ENCODE measurements at places on chromosomes 6 and 20.
A peak's percentile ranks its signal among the peaks of the same experiment; 100 is the strongest.

- DNase-seq: no peak
Measured at GRCh38 chr6:131067521-131067920, 4.5 kb upstream of the EPB41L2 start.

- peak; percentile 75 for DNase-seq
Measured at GRCh38 chr6:135182071-135183001, 1.2 kb downstream of the MYB start.

GRCh38 chr6:144639654-144640053 is 354.5 kb downstream of the UTRN start:
- DNase-seq: no peak

GRCh38 chr6:102216232-102216631 is 822.7 kb downstream of the GRIK2 start:
- no peak for DNase-seq

DNA sequence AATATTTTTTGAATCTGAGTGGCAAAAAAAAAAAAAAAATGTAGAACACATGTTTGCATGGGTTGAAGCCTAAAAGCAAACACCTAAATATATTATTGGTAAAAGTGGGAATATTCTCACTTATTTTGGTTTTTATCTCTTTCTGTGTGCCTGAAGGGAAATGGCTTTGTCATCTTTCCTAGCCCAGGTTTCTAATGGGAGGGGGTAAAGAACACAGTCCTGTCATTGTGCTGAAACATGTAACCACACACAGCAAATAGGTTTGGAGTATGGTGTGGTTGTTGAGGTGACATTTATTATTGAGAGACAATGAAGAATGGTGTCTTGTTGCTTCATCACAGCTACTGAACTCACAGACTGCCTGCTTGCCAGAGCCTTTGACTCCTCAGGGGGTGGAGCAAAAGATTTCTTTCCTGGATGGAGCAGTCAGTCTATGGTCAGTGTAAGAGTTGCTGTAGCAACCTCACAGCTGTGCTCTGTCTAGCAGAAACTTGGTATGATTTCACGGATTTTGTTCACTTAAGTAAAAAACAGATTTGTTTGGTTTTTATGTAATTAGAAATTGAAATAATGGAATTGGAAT is 70.2 kb downstream of the CEP57L1 start:
- DNase-seq: no peak

DNA sequence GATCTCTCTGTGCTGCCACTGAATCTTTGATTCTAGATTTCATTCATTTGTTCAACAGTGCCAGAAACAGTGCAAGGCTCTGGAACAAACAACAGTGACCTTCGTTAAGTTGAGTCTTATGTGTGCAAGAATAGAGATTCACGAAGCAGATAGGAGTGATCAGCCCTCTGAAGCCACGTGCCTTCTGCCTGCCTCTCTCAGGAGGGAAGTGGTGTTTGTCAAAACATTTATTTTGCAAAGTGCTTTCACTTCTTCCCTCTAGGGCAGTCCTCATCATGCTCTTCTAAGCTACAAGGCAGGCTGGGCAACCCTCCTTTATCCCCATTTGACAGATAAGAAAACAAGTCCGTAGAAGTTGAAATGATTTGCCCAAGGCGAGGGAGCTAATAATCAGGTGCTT is 204.3 kb downstream of the TFAP2C start:
- no peak for DNase-seq

DNA sequence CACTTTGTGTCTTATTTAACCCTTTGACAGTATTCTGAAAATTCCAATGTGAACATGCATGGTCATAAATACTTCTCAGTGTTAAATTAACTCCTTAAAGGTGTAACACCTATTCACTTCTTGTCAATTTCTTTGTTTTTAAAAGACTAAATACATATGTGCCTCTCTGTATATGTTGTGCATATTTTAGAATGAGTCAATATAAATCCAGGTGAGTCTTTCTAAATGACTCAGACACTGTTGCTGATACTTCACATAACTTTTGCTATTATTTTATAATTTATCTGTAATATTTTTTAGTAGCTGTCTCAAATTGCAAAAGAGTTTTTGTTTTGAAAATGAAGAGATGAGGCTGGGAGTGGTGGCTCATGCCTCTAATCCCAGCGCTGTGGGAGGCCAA is 36.0 kb downstream of the TIAM2 start:
- DNase-seq: no peak

GRCh38 chr20:25017257-25017803 is 24.8 kb upstream of the APMAP start:
- no peak for DNase-seq

DNA sequence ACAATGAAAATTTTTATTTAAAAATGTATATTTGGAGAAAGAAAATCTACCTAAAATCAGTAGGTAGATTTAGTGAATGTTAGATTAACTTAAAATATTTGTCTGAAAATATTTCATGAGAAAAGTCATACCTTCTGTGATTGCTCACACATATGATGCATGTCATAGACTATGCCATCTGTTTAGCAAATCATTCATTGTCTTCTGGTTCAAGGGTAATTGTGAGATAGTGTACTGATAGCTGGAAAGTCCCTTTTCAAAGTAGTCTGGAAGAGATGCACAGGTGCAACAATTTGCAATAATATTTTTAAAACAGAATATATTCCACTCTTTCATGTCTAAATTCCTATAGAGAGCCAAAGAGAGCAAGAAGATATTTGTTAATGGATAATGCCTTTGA is 21.0 kb upstream of the RNF217 start:
- DNase-seq: no peak

- DNase-seq: peak; percentile 81
Measured at GRCh38 chr6:142943711-142944123, 1.3 kb downstream of the HIVEP2 start.

DNA sequence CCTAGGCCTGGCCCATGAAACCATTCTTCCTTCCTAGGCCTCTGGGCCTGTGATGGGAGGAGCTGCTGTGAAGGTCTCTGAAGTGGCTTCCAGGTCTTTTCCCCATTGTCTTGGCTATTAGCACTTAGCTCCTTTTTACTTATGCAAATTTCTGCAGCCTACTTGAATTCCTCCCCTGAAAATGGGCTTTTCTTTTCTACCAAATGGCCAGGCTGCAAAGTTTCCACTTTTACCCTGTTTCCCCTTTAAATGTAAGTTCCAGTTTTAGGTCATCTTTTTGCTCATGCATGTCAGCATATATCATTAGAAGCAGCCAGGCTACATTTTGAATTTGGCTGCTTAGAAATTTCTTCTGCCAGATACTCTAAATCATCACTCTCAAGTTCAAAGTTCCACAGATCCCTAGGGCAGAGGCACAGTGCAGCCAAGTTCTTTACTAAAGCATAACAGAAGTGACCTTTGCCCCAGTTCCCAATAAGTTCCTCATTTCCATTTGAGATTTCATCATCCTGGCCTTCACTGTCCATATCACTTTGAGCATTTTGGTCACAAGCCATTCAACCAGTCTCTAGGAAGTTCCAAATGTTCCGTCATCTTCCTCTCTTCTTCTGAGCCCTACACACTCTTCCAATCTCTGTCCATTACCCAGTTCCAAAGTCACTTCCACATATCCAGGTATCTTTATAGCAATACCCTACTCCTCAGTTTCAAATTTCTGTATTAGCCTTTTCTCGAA is 71.9 kb downstream of the TBC1D7 start:
- no peak for DNase-seq

- DNase-seq: no peak
Measured at GRCh38 chr6:134272374-134272773, 45.5 kb downstream of the SGK1 start.

- DNase-seq: no peak
Measured at GRCh38 chr6:33957892-33958525, 154.2 kb upstream of the MLN start.

GRCh38 chr20:60921022-60921622 is 330.9 kb upstream of the CDH4 start:
- peak; percentile 17 for DNase-seq

DNA sequence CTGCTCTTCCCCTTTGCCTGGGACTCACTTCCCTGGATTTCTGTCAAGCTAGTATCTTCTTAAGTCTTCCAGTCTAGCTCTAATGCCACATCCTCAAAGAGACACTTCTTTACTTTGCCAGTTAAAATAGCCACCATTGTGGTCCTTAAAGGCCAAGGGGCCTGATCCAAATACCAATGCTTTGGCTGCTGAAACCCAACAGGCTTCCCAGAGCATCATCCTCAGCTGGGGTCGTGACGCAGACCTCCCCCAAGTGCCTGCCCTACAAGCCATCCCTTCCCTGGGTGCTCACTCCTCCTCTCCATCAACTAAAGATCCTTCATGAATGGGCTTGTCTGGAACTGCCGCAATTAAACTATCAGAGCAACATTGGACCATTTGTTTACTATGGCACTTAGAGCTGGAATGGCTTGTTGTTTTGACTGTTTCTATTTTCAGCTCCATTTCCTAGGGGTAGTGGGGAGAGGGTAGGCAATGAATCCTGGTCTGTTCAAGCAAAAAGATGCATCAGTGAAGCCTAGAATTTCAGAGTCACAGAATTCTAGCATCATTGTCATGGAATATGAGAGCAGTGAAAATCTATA is 79.6 kb upstream of the SIRPA start:
- no peak for DNase-seq

DNA sequence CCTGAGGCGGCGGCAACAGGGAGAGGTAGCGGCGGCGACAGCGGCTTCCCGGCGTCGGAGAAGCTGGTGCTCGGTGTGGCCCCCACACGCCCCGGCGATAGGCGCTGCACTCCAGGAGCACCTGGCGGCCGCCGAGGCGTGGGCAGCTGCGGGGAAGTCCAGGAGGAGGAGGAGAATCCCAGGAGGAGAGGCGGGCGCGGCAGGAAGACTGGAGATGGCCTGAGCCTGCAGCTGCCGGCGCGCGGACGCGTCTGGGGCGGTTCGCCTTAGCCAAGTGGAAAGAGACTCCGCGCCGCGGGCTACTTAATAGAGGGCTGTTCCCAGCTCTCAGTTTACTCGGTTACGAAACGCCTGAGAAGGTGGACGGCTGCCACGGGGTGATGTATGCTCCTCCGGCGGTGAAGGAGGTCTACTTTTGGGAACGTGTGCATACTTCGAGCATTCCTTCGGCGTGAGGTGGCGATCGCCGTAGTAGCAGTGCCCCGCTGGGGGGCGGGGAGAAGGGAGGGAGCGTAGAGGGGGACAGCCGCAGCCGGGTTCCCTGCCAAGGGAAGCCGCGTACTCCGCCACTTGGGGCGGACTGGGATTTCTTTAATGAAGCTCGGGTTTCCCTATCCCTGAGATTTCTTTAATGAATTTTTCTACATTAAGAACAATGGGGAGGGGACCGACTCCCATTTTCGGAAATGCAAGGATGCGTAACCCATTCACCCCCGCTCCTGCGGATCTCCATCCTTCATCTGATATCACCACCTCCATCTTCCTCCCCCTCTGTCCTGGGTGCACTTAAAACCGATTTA is at the start of gene COL12A1:
TSS of gene COL12A1 (minus strand) at position 278 of the 800 bp plus-strand sequence. CDS start 3,261 bp downstream, outside the sequence.
- no peak for DNase-seq

DNA sequence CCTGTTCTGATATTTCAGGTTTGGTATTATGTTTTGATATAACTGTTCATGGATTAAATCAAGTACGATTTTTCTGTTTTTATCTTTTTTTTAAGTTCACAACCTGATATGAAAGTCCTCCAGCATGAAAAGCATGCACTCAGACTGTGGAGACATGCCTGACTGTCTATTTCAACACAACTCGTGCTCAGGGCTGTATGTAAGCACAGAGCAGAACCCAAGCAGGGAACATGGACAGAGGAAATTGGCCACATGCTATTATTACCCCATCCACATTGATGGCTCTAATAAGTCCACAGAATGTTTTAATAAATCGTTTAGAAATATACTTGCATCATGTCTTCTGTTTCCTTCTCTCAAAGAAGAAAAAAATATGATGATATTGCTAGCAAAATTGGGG is 730.4 kb downstream of the C6orf118 start:
- DNase-seq: no peak

DNA sequence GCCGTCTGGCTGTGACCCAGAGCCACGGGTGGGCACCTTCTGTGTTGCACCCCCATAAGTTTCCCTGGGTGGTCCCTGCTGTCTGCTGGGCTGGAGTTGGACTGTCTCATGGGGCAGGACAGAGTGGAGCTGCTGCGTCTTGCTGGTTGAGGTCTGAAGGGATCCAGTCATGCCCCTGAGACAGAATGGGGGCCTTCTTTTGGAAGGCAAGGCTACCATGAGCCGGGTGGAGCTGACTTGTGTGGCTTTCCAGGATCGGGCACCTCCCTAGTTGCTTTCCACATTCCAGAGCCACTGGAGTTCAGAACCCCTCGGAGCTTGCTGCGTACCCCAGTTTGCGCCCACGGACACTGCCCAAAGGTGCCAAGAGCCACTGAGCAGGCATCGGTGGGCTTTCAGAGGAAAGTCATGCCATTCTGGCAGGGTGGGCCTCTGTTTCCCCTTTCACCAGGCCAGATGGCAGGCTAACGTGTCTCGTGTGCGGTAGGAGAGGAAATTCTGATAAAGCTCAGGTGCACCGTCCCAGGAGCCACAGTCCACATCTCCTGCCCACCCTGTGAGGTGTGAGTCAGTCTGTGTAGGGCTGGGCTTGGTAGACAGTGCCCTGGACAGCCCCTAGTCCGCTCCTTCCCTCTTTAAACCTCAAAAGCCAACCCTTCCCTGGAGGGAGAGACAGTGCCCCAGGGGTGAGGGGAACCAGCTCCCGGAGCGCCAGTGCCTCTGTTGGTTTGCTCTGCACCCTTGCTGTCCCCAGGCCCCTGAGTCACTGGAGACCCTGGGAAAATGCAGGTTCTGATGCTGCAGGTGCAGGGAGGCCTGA is 125.3 kb downstream of the SYCP2 start:
- DNase-seq: no peak

- no peak for DNase-seq
Measured at GRCh38 chr6:88619951-88620350, 343.5 kb downstream of the RNGTT start.

DNA sequence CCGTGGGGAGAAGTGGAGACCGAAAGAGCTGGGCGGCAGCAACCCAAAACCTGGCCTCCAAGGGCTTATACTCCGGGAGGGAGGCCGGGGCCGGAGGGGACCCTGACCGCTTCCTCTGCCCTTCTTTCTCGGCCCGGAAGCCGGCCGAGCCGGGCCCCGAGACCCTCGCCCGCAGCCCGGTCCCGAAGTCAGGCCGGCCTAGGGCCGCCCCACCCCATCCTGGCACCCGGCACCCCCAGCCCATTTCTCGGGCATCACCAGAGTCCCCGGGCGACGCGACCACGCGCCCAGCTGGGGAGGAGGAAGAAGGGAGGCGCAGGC is 572 bp upstream of the ZDHHC14 start:
- DNase-seq: no peak

GRCh38 chr20:41006126-41006935 is 22.3 kb upstream of the TOP1 start:
- no peak for DNase-seq

DNA sequence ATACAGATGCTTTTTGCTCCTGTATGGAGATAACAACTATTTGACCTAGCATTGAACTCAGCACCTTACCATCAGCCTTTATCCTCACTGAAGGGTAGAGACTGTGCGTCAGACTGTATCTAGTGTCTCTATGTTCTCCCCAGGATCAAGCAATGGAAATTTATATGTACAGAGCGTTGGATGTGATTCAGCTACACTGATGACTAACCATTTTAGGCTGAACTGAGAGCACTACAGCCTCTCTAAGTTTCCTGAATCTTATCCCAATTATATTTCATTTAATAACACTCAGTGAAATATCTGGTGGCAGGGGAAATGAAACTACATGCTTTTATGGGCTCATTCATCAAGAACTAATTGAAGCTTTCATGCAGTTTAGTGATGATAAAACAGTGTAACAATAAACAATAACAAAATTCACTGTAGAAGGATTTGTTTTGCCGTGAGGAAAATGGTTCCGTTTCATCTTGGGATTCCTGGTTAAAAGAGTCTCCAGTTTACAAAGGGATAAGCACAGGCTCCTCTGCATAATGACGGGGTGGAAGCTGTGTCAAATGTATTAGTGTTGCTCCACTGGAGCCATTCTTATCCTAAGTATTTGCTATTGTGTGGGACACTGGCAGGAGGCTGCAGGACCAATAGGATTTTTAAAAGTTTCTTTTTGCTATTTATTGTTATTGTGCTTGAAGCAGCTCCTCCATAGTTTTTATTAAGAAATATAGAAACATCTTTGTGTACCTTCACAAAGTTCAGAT is 567.6 kb upstream of the MMS22L start:
- DNase-seq: no peak
